NCI-H510A (cell line): ENCODE measurements at places on chromosomes 4 and X.
A peak's percentile ranks its signal among the peaks of the same experiment; 100 is the strongest.

DNA sequence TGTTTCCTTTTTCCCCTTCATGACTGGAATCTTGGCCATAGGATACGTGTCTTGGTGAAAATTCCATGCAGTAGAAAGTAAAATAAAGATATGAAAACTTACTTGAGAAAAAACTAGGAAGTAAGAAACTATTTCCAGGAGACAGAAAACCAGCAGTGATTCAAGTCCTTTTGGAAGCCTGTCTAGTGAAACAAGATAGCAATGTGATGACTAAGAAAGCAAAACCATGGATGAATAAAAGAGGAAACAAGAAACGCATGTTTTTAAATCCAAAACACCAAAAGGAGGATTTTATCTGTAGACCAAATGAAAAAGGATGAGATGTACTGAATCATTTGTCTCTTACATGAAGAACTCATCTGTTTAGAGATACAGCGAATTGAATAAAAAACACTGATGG lies 1430.0 kb downstream of the ARAP2 start:
- no peak for DNase-seq

GRCh38 chr4:9893329-9894108 lies 112.1 kb downstream of the DRD5 start:
- no peak for DNase-seq

- DNase-seq, result no peak
Measured at GRCh38 chr4:13968723-13969122, 341.2 kb upstream of the BOD1L1 start.

DNA sequence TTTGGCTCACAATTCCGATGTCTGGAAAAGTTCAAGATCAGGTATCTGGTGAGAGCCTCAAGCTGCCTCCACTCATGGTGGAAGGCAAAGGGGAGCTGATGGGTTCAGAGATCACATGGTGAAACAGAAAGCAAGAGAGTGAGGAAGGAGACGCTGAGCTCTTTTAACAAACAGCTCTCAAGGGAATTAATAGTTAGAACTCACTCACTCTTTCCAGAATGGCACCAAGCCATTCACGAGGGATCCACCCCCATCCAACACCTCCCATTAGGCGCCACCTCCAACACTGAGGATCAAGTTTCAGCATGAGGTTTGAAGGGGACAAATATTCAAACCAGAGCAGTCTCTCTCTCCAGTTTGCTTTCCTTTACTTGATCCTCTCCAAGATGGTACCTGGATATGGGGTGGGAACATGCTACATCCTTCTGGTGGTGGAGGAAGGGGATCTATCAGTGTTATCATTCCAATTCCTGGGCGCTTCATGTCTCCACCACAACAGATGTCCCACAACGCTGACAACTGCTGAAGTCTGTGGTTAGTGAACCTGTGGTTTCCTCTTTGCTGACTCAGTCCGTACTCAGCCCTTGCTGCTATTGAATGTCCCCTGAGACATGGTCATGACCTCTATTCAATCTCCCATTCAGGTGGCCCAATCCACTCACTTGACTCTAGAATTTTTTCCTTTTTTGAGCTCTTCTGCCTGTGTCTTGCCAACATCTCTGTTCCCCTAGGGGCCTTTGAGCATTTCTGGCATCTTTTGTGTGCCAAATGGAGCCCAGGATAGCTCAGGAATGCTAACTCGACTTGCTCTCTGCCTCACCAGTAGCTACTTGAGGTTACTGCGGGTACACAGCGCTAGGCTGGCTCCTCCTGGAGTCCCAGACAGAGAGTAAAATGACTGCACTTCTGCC lies 395.2 kb downstream of the MID1IP1 start:
- DNase-seq, result peak; percentile 16

- DNase-seq, result no peak
Measured at GRCh38 chr4:183197140-183197539, 98.1 kb downstream of the WWC2 start.

DNA sequence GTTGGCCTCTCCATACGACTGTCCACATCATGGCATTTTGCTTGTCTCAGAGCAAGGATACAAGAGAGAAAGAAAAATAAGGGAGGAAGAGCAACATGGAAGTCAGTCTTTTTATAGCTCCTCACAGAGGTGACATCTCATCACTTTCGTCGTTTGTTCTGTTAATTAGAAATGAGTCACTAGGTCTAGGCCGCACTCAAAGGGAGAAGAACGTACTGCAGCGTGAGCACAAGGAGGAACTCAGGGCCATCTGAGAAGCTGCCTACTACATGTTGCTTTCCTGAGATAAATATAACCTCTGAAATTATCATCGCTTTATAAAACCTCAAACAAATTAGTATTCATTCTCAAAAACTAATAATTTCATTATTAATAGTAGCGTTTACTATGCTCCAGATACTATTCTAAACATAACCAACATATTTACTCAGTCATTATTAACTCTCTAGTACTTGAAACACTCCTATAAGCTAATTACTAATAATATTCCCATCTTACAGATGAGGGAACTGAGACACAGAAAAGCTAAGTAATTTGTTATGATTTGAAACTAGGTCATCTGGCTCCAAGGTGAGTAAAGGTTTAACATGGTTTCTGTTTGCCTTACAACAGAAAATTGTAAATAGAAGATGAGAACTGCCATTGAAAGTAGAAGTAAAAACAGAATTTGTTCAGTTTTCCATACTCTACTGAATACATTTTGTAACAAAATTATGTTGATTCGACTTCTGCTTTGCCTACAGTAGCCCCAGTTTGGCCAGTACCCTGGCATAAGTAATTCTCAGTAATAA lies 213.2 kb upstream of the UGT8 start:
- DNase-seq, result no peak

GRCh38 chrX:10859353-10859752 lies 239.0 kb upstream of the MID1 start:
- DNase-seq, result no peak
